ENCODE measurements at places on chromosomes 12 and 14. TPM values are rescaled to one million over a fixed set of nuclear protein-coding genes. Genes with fewer than 3 reads are reported as not detected.

GRCh38 chr12:123363740-123364531, 711 bp downstream of the SBNO1 start:
- peak; percentile 23 for DNase-seq

DNA sequence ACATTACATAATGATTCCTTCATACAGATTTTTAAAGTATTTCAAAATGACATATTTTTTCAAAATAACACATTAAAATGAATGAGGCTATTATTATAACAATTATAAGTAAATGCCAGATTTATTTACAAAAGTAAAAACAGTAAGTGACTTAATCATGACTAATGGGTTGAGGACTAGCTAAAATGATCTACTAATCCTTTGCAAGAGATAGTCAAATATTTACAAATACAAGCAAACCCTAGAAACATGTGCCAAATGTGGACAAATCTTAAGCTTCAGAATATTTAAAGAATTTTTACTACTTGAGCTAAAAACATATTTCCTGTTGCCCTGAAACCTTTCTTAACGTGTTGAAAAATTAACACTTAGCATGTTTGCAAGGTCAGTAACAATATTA, 74.8 kb downstream of the KIF21A start:
- no peak for DNase-seq

- DNase-seq: no peak
Measured at GRCh38 chr12:66129934-66130266, 650 bp downstream of the LLPH start.

Gene PRPH
- total RNA-seq: not detected

- DNase-seq: no peak
Measured at GRCh38 chr12:68378872-68379606, 46.9 kb upstream of the MDM1 start.

- DNase-seq: peak; percentile 62
Measured at GRCh38 chr14:59507063-59507751, 22.9 kb downstream of the JKAMP start.

- no peak for DNase-seq
Measured at GRCh38 chr12:101927036-101927435, 49.7 kb downstream of the DRAM1 start.

Gene CDCA3
- 47.9 TPM for total RNA-seq

DNA sequence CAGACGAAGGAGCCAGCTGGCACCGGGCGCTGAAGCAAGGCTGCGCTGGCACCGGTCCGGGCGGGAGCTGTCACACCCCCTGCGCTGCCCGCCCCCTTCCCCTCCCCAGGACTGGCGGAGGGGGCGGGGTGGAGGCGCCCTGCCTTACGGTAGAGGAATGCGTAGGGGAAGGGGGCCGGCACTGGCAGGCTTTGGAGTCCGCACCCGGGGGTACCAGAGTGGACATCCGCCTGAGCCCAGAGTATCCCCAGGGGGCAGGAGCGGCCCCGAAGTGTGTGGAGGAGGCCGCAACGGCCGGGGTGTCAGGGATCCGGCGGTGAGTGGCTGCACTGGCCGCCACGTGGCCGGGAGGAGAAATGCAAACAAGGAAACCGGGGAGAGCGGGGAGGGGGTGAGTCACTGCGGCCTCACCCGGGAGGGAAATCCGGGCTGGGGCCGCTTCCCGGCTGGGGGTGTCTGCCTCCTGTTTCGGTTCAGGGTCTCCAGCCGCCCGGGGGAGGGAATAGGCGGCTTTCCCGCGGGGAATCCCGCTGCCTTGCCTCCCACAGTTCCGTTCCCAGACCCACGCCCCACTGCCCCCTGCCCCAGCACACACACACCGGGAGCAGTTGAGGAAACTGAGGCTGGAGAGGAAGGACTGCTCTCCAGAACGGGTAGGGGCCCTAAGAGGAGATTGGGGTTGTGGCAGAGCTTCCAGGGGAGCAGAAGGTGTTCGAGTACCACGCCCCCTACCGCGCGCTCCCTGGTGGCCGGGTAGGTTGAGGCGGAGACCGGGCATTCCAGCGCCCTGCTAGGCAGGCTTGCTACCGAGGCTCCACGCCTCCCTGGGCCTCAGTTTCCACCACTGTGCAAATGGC, at the start of gene RAPGEF3:
RAPGEF3 (minus strand) TSS at position 47 of the 857 bp plus-strand sequence. CDS start 324 bp downstream, outside the sequence.
- DNase-seq: peak; percentile 83

Gene CRACR2A
- total RNA-seq: 9.5 TPM

DNA sequence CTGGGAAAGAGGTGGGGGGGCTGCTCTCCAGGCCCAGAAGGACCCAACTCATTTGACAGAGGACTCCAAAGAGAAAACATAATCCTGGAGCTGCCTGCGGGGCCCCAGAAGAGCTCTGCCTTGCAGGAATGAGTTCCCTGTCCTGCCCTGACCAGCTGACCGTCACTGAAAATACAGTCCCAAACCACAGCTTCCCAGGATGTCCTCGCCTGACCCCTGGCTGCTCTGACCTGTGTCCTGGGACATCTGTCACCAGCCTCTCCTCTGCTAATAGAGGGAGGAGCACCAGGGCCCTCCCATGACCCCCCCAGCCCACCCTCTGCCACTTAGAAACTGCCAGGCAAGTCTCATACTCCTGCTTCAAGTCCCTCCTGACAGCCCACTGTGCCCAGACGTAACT, 9.8 kb downstream of the FIGNL2 start:
- no peak for DNase-seq

- DNase-seq: no peak
Measured at GRCh38 chr14:74503291-74503937, 9.8 kb downstream of the ISCA2 start.

GRCh38 chr12:47053961-47054360, 25.5 kb upstream of the PCED1B start:
- DNase-seq: no peak

DNA sequence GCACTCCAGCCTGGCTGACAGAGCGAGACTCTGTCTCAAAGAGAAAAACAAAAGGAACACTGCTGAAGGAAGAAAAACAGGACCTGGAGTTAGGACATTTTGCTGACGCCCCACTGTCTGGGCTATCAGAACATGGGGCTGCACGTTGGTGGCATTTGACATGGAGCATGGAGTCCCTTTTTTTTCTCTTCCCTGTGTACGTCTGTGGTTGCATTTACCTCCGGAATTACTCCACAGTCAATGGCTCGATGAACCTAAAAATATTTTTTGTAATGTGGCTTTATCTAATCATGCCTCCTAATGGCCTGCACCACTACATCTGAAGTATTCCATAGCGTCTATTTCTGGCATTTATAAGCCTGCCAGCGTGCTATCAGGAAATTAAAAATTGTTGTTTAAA, 30.7 kb downstream of the TESC start:
- no peak for DNase-seq

GRCh38 chr12:23303220-23303619, 646.2 kb downstream of the SOX5 start:
- DNase-seq: no peak

GRCh38 chr12:10341892-10342509, 34.3 kb downstream of the KLRD1 start:
- no peak for DNase-seq

Gene ESR2
- not detected for total RNA-seq

Gene FOXA1
- total RNA-seq: 131 TPM

- no peak for DNase-seq
Measured at GRCh38 chr12:121107681-121108080, 25.0 kb upstream of the P2RX7 start.

Gene AMN1
- 10.2 TPM for total RNA-seq

DNA sequence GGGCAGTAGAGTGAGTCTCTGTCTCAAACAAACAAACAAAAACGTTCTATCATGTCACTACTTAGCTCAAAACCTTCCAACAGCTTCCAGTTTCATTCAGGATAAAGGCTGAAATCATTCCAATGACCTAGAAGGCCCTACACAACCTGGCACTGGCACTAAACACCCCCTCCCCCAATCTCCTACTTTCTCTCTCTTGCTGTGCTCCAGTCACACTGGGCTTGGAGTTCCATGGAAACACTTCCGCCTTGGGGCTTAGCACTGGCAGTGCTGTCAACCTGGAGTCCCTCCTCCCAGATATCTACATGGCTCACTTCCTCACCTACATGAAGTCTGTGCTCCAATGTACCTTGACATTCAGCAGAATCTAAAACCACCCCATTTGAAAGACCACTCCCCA, 65.0 kb upstream of the SINHCAF start:
- no peak for DNase-seq

Gene IAPP
- total RNA-seq: not detected

- DNase-seq: no peak
Measured at GRCh38 chr12:108857158-108857407, 300 bp downstream of the SSH1 start.

Gene OVCH1
- total RNA-seq: not detected

Gene TAS2R7
- total RNA-seq: not detected

GRCh38 chr14:78598046-78598920, 428.1 kb downstream of the NRXN3 start:
- peak; percentile 61 for DNase-seq

- DNase-seq: no peak
Measured at GRCh38 chr12:121251838-121252237, 41.9 kb downstream of the P2RX4 start.

DNA sequence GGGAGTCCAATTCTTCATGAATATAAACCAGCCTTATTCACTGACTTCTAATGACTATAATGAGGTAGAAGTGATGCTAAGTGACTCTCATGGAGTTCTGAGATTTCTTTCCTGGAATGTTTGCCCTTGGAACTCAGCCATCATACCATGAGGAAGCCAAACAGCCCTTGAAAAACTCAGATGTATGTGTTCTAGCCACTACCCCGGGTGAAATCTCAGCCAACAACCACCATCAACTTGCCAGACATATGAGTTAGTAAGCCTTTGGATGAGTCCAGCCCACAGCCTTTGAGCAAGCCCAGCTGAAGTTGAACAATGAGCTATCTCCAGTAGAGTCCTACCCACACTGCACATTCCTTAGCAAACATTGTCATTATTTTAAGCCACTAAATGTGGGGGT, 149.5 kb downstream of the SLC6A15 start:
- no peak for DNase-seq

DNA sequence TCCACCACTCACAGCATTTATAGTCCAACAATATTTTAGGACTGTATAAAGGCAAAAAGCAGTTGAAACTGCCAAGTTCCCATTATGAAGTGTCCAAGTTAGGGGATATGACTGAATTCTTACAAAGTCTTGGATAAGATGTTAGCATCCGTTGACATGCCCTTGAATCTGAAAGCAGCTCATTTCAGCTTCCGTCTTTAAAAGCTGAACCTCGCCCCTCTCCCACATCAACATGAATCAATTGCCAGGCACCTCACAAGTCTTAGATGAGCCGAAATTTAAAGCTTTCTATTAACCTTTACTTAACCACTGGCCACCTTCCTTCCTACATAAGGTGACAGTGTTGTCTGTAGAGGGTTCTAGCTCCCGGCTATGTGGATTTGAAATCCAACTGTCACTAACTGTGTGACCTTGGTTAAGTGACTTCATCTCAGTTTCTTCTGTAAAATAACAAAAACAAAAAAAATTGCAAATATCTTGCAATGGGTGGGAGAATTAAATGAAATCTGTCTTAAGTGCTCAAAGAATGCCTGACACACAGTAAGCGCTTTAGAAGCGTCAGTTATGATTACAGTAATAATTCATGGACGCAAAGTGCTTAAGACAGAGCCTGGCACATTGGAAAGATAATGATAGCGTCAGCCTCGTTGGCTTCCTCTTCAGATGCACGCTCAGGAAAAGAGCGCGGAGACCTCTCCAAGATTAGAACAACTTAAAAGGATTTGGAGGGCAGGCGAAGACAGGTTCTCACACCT, 1.2 kb downstream of the PPP1CC start:
- no peak for DNase-seq

Gene MMP14
- total RNA-seq: 7.8 TPM

- no peak for DNase-seq
Measured at GRCh38 chr12:43238281-43238680, 313.7 kb downstream of the ADAMTS20 start.

Gene SLCO1B1
- total RNA-seq: 1.4 TPM

DNA sequence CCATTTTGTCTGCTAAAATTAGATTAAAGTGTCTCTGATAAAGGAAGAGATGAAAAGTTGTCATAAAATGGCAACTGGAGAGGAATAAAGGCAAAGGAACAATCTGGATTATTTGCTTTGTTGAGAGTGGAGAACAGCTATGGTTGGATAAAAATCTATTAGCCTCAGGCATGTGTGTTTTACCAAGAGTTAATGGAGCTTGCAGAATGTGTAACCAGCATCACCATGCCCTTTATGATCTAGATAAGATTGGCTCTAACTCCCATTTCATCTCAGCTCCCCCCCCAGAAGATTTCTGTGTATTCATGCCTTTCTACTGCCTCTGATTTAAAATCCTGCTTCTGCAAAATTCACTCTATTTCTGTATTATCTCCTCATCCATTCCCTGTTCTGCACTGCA, 93.8 kb downstream of the GALC start:
- DNase-seq: no peak

DNA sequence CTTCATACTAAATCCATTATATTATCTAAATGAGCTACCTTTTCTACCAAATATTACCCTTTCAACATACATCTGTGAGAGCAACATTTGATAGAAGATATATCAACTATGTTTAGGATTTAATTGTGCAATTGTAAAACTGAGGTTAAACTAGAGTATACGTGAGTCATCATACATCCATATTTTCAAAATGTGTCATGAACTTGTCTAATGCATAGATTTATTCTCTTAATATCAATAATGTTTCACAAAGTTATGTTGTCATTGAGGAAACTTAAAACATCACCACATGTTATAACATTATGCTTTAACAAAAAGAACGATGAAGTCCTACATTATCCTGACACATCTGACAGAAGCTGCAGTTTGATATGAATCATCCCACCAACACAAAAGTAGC, 645.5 kb upstream of the NOVA1 start:
- no peak for DNase-seq

DNA sequence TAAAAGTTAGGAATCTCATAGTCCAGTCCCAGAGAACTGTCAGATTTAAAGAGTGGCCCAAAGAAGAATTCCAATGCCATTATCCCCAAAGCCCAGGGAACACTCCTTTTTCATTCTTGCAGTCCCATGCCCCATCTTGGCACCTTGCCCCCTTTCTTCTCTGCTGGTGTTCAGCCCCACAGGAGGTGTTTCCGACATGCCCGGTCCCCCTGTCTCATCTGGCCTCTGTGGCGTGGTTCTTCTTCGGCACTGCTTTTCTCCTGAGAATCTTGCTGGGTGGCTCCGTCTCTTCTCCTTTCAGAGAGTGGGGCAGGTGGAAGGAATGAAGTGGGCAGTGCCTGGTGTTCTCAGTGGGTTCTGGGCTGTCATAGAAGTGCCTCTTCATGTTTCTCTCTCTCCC, 64.7 kb downstream of the VCPKMT start:
- DNase-seq: no peak

Gene FLVCR2
- 1.4 TPM for total RNA-seq

GRCh38 chr14:58150243-58150805, 1.7 kb downstream of the ARMH4 start:
- no peak for DNase-seq

GRCh38 chr14:23382276-23382675, 5.4 kb downstream of the CMTM5 start:
- no peak for DNase-seq

DNA sequence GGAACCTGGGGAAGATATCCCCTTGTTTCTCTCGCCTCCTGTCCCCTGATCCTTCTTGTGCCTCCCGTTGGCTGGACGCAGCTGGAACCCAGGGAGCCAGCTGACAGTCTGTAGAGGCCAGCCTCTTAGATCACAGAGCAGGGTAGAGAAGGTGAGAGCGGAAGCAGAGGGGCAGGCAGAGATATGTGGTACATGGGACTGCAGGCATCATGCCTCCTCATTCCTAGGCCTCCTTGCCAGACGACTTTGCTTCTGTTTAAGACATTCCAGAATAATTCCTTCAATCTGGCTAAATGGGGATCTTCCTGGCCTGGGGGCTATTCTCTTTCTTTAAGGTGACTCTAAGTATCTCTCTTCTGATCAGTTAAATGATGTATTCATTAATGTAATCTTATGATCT, 89.4 kb upstream of the MAX start:
- no peak for DNase-seq

- DNase-seq: no peak
Measured at GRCh38 chr12:125259178-125259867, 194.1 kb downstream of the AACS start.

Gene HSPB8
- 2.6 TPM for total RNA-seq

All from Calu3 (cell line).